ENCODE measurements at places on chromosomes 2 and 18.

- H3K27me3 ChIP-seq: peaks cover 35% of the 10 kb centered on the region
- DNase-seq: no peak
- no peaks in the 10 kb centered on the region for H3K4me1 ChIP-seq
- no peaks in the 10 kb centered on the region for H3K36me3 ChIP-seq
- no peak overlapping the region for H3K27ac ChIP-seq
- H3K4me3 ChIP-seq: no peak overlapping the region
These were observed 630.3 kb upstream of the PKDCC start for GRCh38 chr2:41417511-41417910.

GRCh38 chr2:231541645-231542044 is 11.4 kb upstream of the NMUR1 start:
- no peaks in the 10 kb centered on the region for H3K36me3 ChIP-seq
- no peak for DNase-seq
- H3K27me3 ChIP-seq: peaks cover 18% of the 10 kb centered on the region
- no peak overlapping the region for H3K27ac ChIP-seq
- no peak overlapping the region for H3K4me3 ChIP-seq

GRCh38 chr2:17976871-17977746 is 98.6 kb downstream of the KCNS3 start:
- H3K27me3 ChIP-seq: no peaks in the 10 kb centered on the region
- H3K4me1 ChIP-seq: no peaks in the 10 kb centered on the region
- DNase-seq: no peak
- H3K36me3 ChIP-seq: no peaks in the 10 kb centered on the region
- no peak overlapping the region for H3K27ac ChIP-seq

- DNase-seq: no peak
- no peak overlapping the region for H3K4me3 ChIP-seq
- H3K4me1 ChIP-seq: no peaks in the 10 kb centered on the region
- H3K36me3 ChIP-seq: no peaks in the 10 kb centered on the region
- H3K27ac ChIP-seq: no peak overlapping the region
These were observed 2.6 kb downstream of the PROM2 start for GRCh38 chr2:95276888-95277245.

DNA sequence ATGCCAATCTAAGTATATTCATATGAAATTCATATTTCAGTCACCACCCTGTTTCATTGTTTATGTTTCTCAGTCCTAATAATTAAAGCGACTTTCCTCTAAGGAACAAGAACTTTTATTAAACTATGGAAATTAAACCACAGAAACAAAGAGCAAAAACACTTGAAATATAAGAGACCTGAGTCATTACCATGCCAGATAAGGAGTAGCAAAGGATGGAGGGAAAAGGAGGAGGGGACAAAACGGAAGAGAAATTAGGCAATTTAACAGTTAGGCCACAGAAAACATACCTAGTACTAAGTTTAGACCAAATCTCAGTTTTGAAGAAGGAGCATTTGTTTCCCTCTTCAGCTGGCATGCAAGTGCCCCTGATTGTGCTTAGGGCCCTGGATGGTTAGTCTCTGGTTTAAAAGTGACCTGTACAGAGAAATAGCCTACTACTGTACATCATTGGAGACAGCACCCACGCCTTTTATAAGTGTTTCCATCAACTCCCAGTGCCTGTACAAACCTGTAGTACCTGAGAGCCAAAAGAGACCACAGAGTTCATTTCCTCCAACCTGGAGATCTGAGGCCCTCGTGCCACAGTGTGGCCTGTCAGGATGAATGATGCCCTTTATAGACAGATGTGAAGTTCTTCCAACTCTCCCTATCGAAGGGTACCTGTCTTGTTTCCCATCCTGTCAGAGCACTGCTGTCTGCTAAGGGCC is 74.5 kb downstream of the SPATS2L start:
- H3K27ac ChIP-seq: peak overlapping the region; percentile 89
- peaks cover 62% of the 10 kb centered on the region for H3K4me1 ChIP-seq
- no peaks in the 10 kb centered on the region for H3K27me3 ChIP-seq
- no peak for DNase-seq
- H3K4me3 ChIP-seq: peak overlapping the region; percentile 11

DNA sequence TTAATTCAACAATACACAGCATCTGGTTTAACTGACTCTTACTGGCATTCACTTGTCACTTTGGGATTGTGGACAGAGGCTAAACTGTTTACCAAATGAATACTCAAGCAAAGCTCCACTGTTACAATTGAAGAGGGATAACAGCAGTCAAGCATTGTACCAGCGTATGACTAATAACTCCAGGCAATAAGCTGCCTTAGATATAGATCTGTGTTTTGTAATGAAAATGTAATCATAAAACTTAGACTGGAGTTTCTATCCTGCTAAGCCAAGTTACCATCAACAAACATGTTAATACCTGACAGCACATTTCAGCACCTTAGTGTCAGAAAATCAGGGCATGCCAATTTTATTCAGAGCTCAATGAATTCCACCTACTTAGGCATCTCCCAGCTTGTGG is 889.5 kb downstream of the EPHA4 start:
- H3K36me3 ChIP-seq: no peaks in the 10 kb centered on the region
- H3K27me3 ChIP-seq: no peaks in the 10 kb centered on the region
- H3K4me1 ChIP-seq: peaks cover 1% of the 10 kb centered on the region
- DNase-seq: no peak
- H3K4me3 ChIP-seq: no peak overlapping the region

- H3K27ac ChIP-seq: peak overlapping the region; percentile 41
- H3K4me3 ChIP-seq: no peak overlapping the region
These were observed 3.5 kb downstream of the RNF144A start for GRCh38 chr2:6920743-6921064.

DNA sequence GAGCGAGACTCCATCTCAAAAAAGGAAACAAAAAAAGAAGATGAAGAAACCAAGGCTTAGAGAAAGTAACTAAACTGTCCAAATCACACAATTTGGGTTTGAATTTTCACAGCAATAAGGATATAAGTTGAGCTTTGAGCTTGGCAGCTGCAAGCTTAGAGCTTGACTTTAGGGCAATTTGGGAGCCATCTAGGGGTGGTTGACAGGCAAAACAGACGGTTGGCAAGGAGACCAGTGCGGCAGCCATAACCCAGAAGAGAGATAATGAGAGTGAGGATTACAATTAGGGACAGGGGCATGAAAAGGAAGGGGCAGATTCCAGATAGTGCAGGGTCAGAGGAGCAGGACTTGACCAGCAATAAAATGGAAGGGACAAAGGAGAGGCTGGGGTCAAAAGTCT is 382.2 kb upstream of the HNRNPA3 start:
- no peak overlapping the region for H3K27ac ChIP-seq
- H3K27me3 ChIP-seq: peaks cover 2% of the 10 kb centered on the region
- H3K4me3 ChIP-seq: no peak overlapping the region
- no peak for DNase-seq
- no peaks in the 10 kb centered on the region for H3K36me3 ChIP-seq

DNA sequence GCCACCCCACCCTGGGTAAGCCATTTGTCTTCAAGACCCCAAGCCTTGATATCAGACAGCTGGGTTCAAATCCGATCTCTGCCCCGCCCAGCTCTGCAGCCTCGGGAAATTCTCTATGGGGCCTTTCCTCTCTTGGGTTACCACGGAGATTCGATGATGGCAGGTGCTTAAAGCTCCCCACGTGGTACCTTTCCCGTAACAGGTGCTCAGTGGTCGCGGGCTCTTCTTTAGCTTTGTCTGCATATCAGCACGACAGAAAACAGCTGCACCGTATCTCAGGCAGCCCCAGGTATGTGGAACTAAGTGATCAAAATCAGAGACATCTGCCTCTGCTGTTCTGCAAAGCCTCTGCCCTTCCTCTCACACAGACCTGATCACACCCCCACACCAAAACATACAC is 37.4 kb downstream of the TTC32 start:
- no peak for DNase-seq
- no peaks in the 10 kb centered on the region for H3K27me3 ChIP-seq
- H3K4me3 ChIP-seq: no peak overlapping the region
- H3K36me3 ChIP-seq: no peaks in the 10 kb centered on the region
- H3K27ac ChIP-seq: no peak overlapping the region

GRCh38 chr2:171592036-171592555 is 69.8 kb downstream of the CYBRD1 start:
- no peaks in the 10 kb centered on the region for H3K36me3 ChIP-seq
- H3K4me3 ChIP-seq: no peak overlapping the region
- H3K27ac ChIP-seq: no peak overlapping the region

DNA sequence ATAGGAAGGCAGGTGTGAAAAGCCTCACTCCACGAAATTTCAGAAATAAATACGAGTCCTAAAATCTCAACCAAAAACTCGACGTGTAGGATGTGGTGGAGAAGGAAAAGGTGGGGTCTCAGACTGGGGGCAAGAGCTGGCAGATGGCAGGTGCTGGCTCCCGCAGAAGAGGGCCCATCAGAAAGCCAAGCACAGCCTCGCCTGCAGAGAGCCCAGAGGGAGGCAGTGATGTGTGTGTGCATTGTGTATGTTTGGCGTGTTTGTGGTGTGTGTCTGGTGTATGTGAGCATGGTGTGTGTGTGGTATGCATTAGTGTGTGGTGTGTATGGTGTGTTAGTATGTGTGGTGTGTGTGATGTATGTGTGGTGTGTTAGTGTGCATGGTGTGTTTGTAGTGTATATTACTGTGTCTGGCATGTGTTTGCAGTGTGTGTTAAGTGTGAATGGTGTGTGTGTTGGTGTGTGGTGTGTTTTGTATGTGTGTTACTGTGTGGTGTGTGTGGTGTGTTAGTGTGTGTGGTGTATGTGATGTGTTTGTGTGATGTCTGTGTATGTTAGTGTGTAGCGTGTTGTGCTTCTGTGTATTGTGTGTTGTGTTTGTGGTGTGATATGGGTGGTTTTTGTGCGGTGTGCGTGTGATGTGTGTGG is 116.5 kb downstream of the FAM168B start:
- no peak overlapping the region for H3K4me3 ChIP-seq
- H3K27me3 ChIP-seq: no peaks in the 10 kb centered on the region
- DNase-seq: no peak
- H3K4me1 ChIP-seq: no peaks in the 10 kb centered on the region
- no peaks in the 10 kb centered on the region for H3K36me3 ChIP-seq
- no peak overlapping the region for H3K27ac ChIP-seq

DNA sequence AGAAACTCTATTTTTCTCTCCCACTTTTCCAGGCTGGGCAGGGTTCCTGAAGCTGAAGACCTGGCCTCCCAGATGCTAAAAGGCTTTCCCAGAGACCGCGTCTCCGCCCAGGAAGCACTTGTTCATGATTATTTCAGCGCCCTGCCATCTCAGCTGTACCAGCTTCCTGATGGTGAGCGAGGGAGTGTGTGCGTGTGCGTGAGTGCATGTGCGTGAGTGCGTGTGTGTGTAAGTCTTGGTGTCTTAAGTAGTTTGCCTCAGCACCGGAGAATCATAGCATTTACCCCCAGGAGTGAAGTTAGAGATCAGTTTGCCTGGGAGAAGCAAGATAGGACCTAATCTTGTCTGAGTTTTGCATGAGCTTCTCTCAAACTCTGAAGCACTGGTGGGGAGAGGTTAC is 73.7 kb downstream of the CDK15 start:
- H3K4me1 ChIP-seq: peaks cover 33% of the 10 kb centered on the region
- no peaks in the 10 kb centered on the region for H3K27me3 ChIP-seq
- H3K27ac ChIP-seq: no peak overlapping the region
- H3K36me3 ChIP-seq: no peaks in the 10 kb centered on the region

DNA sequence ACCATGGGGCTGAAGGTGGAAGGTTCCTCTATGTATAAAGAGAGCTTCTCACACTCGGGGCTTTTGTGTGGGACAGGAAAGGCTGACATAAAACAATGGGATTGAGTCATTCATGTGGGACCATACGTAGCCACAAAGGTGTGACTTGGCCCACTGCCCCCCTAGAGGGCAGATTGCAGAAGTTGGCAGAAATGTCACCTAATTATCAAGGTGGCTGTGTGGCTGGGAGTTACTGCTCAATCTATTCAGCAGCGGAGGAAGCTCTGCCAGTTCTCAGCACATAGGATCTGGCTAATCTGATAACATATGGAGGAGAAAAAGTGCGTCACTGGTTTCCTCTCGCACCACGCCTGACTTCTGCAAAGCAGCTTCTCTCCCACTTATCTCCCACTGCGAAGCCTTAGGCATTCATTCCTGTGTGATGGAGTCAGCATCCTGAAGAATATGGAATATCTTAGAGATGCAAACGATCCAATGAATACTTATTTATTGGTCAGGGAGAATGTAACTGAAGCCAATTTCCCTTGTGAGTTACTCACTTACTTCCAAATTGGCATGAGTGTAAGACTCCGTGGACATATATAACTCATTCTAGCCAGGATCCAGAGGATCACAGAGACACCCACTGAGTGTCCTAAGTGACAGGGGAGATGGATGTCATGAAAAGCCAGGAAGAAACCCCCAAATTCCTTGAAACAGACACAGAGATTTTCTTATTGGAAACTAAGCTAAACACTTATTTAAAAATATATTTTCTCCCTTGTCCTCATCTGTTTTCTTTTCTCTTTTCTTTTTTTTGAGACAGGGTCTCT is 344.8 kb downstream of the TGIF1 start:
- no peaks in the 10 kb centered on the region for H3K36me3 ChIP-seq
- no peaks in the 10 kb centered on the region for H3K27me3 ChIP-seq
- no peak for DNase-seq
- H3K4me3 ChIP-seq: no peak overlapping the region
- peaks cover 18% of the 10 kb centered on the region for H3K4me1 ChIP-seq
- H3K27ac ChIP-seq: peak overlapping the region; percentile 68

DNA sequence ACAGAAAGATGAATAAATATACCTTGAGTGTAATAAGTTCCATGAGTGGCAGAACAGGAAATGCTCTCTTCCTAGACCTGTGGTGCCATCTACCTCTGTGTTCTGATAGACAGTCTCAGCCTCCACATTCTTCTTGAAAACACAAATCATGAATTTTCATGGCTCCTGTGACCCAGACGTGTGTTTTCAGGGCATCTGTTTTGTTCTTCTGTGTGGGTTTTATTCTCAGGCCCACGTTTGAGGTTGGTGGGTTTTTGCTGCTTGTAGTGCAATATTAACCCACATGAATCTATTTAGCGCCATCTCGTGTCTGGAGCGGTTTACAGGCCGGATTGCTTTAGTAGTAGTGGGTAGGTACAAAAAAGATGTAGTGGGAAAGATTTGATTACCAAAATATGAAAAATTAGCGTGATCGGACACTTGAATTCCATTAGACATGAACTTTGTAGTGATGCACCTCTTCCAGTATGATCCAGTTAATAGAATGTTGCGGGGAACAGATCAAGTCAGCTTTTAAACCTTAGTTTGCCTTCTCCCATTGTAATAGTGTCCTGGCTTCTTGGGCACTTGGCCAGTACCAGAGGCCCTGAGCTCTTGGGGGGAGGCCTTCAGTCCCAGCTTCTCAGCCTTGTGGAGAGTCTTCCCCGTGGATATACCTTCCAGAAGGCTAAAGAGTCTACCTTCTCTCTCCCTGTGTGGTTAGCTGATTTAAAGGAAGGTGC is 256.5 kb downstream of the TPGS2 start:
- DNase-seq: no peak
- no peak overlapping the region for H3K27ac ChIP-seq
- H3K4me1 ChIP-seq: peaks cover 1% of the 10 kb centered on the region
- H3K36me3 ChIP-seq: no peaks in the 10 kb centered on the region
- no peak overlapping the region for H3K4me3 ChIP-seq

DNA sequence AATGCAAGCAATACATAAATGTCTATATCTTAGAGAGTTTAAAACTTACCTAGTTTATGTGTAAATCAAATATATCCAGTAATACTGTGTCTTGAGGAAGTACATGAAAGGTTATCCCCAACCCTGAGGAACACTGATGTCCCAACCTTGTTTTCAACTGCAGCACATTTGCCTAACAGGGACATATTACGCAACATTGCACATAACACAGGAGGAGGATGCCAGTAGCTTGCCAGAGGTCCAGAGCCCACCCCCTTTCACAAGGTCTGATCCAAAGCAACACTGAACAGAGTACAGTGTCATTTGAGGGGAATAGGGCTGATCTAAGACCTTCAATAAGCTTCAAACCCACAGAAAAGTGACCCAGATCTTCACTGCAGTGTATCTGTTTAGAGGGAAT is 678.5 kb downstream of the ARHGAP15 start:
- no peak overlapping the region for H3K27ac ChIP-seq
- no peak overlapping the region for H3K4me3 ChIP-seq
- no peaks in the 10 kb centered on the region for H3K36me3 ChIP-seq
- peaks cover 6% of the 10 kb centered on the region for H3K4me1 ChIP-seq
- DNase-seq: no peak
- no peaks in the 10 kb centered on the region for H3K27me3 ChIP-seq

All from osteocyte (in vitro differentiated cells).